ENCODE measurements at places on chromosomes 7 and 10.

DNA sequence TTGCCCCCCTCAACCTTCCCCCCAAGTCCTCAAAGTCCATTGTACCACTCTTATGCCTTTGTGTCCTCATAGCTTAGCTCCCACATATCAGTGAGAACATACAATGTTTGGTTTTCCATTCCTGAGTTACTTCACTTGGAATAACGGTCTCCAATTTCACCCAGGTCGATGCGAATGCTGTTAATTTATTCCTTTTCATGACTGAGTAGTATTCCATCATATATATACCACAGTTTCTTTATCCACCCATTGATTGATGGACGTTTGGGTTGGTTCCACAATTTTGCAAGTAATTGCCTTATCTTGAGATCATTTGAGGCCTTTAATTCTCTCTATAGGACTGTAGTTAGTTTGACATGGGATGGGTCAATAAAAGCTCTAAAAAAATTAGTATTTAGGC lies 124.7 kb downstream of the ARL4A start:
- no peak for DNase-seq

- no peak for DNase-seq
These were observed 315.5 kb upstream of the CELF2 start for GRCh38 chr10:10702211-10702610.

- no peak for DNase-seq
These were observed 117.8 kb downstream of the TRRAP start for GRCh38 chr7:98996150-98996552.

- DNase-seq, result no peak
These were observed 24.3 kb downstream of the FBXW4 start for GRCh38 chr10:101670635-101671034.

- no peak for DNase-seq
These were observed 107.1 kb upstream of the ITGB1 start for GRCh38 chr10:33065111-33065510.

- no peak for DNase-seq
These were observed 112.5 kb downstream of the PTPRN2 start for GRCh38 chr7:158475036-158475678.

GRCh38 chr10:5977471-5978229 lies at the start of gene IL15RA:
Gene IL15RA, minus strand, starts transcription at chr10:5977543. Its CDS starts 51 bp downstream, at chr10:5977492.
- peak; percentile 36 for DNase-seq

DNA sequence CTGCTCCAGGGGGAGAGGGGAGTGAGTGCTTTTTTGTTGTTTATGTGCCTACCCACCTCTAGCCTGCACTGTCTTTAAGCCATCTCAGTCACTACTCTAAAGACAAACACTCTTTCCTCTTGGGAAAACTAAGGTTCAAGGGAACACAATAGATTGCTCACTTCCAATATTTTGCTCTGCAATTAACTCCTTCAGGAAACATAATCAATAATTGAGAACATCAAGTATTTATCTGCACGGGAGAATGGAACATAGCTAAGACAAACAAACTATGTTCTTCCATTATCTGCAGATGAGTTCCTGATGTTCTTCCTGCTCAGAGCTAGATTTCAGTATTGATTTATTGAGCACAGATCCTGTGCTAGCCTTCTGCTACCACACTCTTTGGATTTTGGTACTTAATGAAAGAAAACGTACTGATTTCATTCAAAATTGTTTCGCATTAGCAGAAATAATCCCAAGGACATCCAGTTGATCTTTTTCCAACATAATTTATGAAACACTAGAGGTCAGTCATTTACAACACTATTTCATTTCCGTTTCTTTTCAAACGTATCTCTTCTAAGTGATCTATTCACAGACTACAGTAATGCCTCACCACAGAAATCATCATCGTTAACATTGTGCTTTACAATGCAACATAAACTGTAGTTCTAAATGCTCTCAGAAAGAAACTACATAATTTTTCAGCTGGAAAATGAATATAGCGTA lies 8.3 kb downstream of the NEBL start:
- DNase-seq, result no peak

GRCh38 chr10:131733596-131733995 lies 167.2 kb upstream of the PPP2R2D start:
- no peak for DNase-seq

DNA sequence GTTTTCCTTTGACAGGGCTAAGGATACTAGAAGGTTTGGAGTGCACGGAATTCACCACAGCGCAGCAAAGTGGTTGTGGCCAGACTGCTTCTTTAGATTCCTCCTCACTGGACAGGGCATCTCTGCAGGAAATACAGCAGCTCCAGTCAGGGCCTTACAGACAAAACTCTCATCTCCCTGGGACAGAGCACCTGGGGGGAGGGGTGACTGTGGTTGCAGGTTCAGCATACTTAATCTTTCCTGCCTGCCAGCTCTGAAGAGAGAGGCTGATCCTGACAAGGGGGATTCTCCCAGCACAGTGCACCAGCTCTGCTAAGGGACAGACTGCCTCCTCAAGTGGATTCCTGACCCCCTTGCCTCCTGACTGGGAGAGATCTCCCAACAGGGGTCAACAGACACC lies 1257.9 kb downstream of the NXPH1 start:
- DNase-seq, result no peak

GRCh38 chr7:108860615-108861014 lies 290.9 kb downstream of the DNAJB9 start:
- no peak for DNase-seq

DNA sequence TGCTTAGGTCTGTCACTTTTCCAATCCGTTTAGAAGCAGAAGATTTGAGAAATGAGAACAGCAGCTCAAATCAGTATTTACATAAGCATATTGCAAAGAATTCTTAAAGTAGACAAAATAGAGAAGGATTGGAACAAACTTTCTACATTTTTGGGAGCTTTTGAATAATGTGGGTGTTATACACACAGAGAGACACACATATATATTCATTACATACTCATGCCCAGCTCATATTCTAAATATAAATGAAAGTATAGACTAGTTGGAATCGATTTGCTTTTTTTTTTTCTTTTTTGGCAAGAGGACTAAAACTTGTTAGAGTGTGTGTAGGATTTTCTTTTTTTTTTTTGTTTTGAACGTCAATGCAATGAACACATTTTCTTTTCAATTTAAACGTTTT lies 538.9 kb downstream of the AUTS2 start:
- DNase-seq, result no peak

GRCh38 chr10:49034925-49035324 lies 80.4 kb downstream of the VSTM4 start:
- no peak for DNase-seq

GRCh38 chr10:34291466-34292193 lies 523.5 kb downstream of the PARD3 start:
- DNase-seq, result no peak

DNA sequence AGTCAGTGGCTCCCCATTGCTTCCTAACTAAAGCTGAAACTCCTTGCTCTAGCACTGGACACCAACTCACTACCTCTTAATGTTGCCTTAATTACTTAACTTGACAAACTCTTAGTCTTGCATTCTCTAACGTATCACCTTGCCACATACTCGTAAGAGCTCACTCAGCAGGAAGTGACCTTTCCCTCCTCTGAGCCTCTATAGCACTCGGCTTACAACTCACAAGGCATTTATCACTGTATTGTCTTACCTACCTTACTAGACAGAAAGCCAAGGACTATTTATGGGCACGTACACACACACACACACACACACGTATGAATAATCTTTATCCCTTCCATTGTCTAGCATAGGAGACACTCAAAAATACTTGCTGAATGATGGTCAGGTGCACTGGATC lies 21.2 kb downstream of the CEP41 start:
- DNase-seq, result no peak

GRCh38 chr7:51268859-51269258 lies 47.8 kb downstream of the COBL start:
- DNase-seq, result peak; percentile 70

DNA sequence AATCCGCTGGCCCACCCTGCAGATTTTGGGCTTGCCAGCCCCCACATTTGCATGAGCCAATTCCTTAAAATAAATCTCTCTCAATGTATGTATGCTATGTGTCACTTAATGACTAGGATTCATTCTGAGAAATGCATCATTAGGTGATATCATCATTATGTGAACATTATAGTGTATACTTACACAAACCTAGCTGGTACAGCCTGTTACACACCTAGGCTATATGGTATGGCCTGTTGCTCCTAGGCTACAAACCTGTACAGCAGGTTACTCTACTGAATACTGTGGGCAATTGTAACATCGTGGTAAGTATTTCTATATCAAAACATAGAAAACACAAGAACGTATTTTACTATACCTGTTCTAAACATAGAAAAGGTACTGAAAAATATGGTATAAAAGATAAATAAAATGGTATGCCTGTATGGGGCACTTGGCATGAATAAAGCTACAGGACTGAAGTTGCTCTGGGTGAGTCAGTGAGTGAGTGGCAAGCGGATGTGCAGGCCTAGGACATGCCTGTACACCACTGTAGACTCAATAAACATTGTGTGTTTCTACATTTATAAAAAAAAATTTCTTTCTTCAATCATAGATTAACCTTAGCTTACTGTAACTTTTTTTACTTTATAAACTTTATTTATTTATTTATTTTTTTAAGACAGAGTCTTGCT lies 135.9 kb downstream of the ABCA13 start:
- DNase-seq, result no peak

GRCh38 chr7:88399696-88400240 lies 93.1 kb upstream of the STEAP4 start:
- DNase-seq, result no peak

- DNase-seq, result no peak
These were observed 27.3 kb upstream of the SYCE1 start for GRCh38 chr10:133592716-133593115.

DNA sequence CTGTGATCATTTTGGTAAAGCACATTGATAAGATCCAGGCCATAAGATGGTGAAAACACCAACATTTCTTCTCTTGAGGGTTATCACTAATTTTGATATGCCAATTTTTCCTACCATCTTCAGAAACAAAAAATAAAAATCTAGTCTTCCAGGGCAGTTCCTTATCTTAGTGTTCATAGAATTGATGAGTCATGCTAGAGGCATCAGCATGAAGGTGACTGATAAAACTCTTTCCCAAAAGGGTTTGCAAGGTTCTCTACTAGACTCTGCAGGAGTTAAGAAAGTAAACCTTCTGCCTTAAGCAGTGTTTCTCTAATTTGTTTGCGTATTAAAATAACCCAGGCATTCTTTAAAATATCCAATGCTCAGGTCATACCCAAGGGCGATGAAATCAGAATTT lies 483.1 kb upstream of the CNTNAP2 start:
- no peak for DNase-seq

DNA sequence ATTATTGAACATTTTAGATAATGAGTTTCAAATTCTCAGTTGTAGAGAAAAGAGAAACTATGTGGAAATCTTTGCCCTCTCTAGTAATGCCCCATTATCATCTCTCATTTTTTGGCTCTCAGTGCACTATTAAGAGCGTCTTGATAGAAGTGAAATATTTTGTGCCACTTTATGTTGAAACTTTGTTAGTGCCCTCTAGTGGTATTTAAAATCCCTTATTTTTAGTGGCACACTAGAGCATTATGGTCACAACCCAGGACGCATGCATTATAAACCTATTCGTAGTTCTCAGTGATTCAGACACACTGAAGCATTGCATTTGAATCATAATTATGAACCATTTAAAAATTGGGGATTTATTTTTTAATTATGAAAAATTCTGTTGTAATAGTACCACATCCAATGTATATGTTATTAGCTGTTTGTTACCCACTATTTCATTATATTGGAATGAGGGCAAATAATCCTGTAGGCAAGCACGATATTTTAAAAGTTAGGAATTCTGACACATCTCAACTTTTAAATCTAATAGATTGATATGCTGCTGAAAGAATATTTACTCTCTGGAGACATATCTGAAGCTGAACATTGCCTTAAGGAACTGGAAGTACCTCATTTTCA lies 21.9 kb downstream of the PDCD4 start:
- peak; percentile 46 for DNase-seq

DNA sequence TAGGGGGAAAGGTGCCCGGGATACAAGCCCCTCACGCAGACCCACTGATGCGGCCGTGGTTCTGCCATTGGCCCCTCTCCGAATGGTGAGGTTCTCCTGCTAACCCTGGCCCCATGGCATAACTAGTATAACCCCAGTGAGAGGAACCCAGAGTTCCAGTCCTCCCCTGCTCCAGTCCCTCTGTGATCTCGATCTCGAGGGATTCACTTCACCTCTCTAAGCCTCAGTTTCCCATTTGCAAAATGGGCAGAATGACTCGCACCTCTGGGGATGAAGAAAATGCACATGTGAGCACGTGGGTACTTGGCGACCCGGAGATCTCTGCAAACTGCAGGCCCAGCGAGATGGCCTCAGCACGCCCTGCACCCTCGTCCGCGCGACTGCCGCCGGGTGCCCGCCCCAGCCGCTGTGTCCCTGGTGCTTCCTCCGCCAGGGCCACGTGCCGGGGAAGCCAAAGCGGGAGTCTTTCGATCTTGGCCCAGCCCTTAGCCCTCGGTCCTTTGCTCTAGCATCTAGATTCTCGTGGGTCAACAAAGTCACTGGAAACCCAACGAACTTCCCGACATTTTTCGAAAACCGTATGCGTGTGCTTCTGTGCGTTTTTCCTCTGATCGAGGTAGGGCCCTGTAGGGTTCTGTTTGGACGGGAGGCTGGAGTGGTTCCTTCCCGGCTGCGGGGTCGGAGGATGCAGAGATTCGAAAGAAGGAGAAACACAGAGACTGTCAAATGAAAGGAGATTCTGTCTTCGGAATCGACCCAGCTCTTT lies 169.8 kb downstream of the UBE2H start:
- DNase-seq, result no peak

- DNase-seq, result no peak
These were observed 39.1 kb downstream of the VWC2 start for GRCh38 chr7:49812534-49812933.

GRCh38 chr10:19628767-19629560 lies 187.3 kb upstream of the PLXDC2 start:
- peak; percentile 13 for DNase-seq

DNA sequence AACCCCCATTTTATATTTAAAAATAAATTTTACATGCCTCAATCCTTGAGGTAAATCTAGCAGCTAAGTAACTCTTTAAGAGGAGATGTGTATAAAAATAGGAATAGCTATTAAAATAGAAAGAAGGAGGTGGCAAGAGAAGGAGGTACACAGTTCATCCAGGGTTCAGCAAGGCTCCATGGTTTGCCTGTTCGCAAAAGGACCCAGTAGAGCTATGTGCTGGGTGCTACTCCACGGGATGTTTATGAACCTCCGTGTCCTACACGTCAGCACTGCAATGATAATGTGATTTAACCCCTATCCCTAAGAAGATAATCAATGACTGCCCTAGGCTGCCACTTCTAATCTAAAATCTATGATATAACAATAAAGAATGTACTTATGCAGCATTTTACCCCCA lies 926 bp upstream of the DENND11 start:
- no peak for DNase-seq

DNA sequence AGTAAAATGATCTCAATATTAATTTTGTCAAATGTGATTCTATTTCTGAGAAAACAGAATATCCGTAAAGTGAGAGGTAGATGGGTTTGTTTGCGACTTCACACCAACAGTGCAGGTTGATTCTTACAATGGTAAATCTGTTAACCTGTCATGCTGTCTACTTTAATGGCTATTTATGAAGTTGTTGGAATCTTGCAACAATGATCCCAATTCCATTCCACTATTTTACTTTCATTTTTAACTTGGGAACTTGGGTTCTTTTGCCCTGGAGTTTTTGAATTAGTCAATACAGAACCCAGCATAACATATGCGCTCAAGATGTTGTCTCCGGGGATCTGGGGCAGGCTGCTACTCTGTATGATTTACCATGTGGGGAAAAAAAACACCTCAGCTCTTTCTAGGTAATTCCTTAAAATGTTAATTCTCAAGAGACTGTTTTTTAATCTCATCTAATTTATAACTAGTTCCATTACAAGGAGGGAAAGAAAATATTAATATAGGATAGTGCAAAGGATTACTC lies 1.2 kb downstream of the LGI1 start:
- DNase-seq, result no peak
